ENCODE measurements at places on chromosomes 16 and 17.

- DNase-seq: no peak
These were observed 2.0 kb downstream of the TP53I13 start for GRCh38 chr17:29570521-29570920.

- DNase-seq: no peak
These were observed 8.8 kb downstream of the PDK2 start for GRCh38 chr17:50103941-50104340.

DNA sequence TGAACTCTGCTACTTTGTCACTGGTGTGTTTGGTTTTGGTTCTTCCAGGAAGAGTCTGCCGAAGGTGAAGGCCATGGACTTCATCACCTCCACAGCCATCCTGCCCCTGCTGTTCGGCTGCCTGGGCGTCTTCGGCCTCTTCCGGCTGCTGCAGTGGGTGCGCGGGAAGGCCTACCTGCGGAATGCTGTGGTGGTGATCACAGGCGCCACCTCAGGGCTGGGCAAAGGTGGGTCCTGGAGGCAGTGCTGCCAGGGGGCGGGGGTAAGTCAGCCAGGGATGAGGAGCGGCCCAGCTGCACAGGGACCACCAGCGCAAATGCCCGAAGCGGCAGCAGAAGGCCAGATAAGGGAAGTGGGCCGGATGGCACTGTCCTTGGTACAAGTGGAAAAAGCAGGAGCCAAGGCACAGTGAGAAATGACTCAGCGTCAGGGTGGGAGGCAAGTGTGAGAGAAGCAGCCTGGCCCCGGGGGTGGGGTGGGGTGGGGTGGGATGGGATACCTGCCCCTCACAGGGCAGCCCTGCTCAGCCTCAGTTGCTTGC, 41.9 kb downstream of the TMEM11 start:
- no peak for DNase-seq

GRCh38 chr16:10828851-10829366, 10.3 kb upstream of the TVP23A start:
- DNase-seq: no peak

- no peak for DNase-seq
These were observed 1.1 kb upstream of the MYH11 start for GRCh38 chr16:15857724-15858560.

All from stimulated activated naive CD4-positive, alpha-beta T cell (primary cell).